ENCODE measurements at places on chromosomes 16 and 17. TPM values are rescaled to one million over a fixed set of nuclear protein-coding genes. Genes with fewer than 3 reads are reported as not detected.

The TRPV3 gene
- total RNA-seq: 1.3 TPM

The RHBDF1 gene
- total RNA-seq: 9.0 TPM

The RNU2-1 gene
- 4,375 TPM for total RNA-seq

The HOXB2 gene
- 5.8 TPM for total RNA-seq

The TUBB3 gene
- not detected for total RNA-seq

The PLEKHH3 gene
- 26.2 TPM for total RNA-seq

The NETO2 gene
- 3.9 TPM for total RNA-seq

The ZMYND15 gene
- total RNA-seq: 0.08 TPM

The ZDHHC7 gene
- total RNA-seq: 52.3 TPM

The DNAAF8 gene
- 1.1 TPM for total RNA-seq

The NAE1 gene
- 34.4 TPM for total RNA-seq

The HOXB8 gene
- total RNA-seq: not detected

The HBA1 gene
- 36.8 TPM for total RNA-seq

The HOXB7 gene
- 1.2 TPM for total RNA-seq

The NBR1 gene
- 116 TPM for total RNA-seq

The ASIC2 gene
- not detected for total RNA-seq

The HOXB9 gene
- not detected for total RNA-seq

The HOXB1 gene
- total RNA-seq: not detected

The TMEM94 gene
- total RNA-seq: 43.4 TPM

The TNP2 gene
- total RNA-seq: not detected

The CTRB1 gene
- 1.2 TPM for total RNA-seq

The ITGAE gene
- total RNA-seq: 19.0 TPM

The ZNF75A gene
- 20.5 TPM for total RNA-seq

The P2RX5 gene
- total RNA-seq: 30.8 TPM
